ENCODE measurements at places on chromosomes 4 and X.

GRCh38 chrX:154010330-154011087, 9.2 kb downstream of the IRAK1 start:
- DNase-seq: no peak

GRCh38 chr4:15470128-15470475, 420 bp downstream of the CC2D2A start:
- no peak for DNase-seq

DNA sequence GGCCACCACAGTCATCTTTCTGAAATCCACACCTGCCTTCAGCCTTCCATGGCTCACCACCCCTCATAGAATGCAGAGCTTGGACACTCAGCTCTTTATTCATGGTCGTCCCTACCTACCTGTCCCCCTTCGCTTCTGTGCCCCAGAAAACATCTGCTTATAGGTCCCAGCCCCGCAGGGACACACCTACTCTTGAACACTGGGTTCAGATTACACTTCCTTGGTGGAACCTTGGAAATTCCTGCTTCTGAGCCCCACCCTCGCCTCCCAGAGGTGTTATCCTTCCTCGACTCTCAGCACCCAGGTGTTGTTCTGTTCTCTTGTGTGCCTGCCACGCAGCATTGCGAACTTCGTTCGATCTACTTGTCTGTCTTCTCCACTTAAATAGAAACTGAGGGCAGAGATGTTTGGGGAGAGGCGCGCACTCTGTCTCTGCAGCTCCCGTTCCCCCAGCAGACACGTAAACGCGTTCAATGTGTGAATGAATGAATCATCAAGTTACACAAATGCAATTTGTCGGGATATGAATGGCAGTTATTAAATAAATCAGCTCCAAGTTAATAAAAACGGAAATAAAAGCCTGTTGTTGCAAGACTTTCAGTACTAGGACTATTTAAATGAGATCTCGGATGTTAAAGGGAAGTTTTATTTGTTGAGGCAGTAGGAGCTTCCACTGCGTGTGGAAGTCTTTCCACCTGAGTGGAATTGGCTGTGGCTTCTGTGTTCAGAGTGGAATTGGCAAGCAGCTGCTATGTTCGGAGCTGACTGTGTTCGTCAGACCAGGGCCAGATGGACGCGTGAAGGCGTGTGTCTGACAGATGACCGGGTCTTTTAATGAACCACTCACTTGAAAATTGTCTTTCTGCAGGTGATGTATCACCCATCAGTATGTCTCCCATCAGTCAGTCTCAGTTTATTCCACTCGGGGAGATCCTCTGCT, 95.6 kb downstream of the STOX2 start:
- DNase-seq: no peak

DNA sequence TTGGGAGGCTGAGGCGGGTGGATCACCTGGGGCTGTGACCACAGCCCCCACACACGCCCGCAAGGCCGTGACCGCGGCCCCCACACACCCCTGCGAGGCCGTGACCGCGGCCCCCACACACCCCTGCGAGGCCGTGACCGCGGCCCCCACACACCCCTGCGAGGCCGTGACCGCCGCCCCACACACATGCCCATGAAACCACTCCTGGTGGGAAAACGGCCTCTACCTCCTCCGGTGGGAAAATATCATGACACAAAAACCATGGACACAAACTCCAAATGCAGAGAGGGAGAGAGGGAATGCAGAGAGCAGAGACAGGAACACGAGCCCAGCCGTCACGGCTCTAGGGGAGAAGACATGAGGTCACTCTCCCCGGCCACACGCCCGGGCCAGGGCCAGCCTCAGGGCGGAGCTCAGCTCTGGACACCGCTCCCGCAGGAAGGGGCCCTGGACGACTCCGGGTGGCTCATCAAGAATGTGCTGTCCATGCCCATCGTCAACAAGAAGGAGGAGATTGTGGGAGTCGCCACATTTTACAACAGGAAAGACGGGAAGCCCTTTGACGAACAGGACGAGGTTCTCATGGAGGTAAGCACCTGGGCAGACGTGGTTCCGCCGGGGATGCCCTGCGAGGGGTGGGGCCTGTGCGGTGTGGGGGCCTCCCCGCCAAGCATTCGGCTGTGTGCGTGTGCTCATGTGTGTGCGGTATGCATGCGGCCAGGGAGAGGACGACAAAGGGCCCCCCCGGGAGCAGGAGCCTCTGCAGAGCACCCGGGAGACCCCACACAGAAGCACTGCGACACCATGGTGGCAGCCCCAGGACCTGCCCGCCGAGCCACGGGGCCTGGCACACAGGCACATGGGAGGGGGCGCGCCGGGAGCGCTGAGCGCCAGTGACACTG, 17.4 kb downstream of the ATP5ME start:
- DNase-seq: no peak

DNA sequence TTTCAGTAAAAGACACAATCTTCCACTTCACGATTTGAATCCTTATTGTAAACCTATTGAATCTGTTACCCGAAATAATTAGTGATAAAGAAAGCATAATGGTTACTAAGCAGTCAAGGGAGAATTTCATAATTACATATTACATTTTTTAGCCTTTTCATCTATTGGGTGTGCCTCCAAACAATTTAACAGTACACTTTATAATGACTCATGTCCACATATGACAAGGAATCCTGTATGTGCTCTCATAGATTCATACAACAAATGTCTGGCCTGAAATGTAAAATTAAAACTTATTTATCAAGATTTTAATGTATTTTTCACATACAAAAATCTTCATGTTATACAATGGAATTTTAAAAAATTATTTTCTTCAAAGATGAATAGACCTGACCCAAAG, 39.4 kb downstream of the PPP3CA start:
- DNase-seq: no peak

GRCh38 chrX:25108481-25108880, 92.7 kb upstream of the ARX start:
- DNase-seq: no peak

GRCh38 chr4:4415806-4416805, 29.2 kb downstream of the NSG1 start:
- DNase-seq: no peak

GRCh38 chr4:105990933-105991332, 95.7 kb downstream of the NPNT start:
- no peak for DNase-seq

DNA sequence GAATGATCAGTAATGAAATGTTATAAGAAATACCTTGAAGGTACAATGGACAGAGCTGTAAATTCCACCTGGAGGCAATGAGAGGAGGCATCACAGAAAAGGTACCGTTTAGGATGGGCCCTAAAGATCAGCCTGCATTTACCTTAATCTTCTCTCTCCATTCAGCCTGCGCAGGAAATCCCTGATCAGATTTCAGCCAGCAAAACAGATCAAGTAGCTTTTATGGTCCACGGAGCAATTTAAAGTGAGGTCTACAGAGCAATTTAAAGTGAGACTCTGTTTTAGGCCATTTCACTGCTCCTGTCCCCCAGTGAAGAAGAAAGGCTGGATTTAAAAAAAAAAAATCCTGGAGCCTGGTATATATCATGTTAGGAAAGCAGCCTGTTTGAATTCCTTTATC, 195.1 kb upstream of the VCX start:
- DNase-seq: no peak

DNA sequence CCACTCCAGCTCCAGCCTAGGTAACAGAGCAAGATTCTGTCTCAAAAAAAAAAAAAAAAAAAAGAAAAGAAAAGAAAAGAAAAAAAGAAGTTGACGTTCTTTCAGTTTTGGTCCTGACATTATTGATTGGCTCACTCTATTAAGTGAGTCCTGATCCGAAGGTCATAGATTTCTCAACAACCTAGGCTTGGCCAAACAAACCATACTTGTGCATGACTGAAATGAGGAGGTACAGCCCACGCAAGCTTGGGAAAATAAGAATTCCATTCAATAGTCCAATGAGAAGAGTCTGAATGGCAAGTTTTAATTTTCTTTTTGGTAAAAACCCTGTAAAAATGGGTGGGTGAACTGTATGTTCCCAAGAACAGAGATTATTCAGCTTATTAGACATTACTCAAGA, 3.2 kb upstream of the ETNPPL start:
- no peak for DNase-seq

- DNase-seq: no peak
Measured at GRCh38 chr4:107452717-107453630, 267.1 kb downstream of the PAPSS1 start.

DNA sequence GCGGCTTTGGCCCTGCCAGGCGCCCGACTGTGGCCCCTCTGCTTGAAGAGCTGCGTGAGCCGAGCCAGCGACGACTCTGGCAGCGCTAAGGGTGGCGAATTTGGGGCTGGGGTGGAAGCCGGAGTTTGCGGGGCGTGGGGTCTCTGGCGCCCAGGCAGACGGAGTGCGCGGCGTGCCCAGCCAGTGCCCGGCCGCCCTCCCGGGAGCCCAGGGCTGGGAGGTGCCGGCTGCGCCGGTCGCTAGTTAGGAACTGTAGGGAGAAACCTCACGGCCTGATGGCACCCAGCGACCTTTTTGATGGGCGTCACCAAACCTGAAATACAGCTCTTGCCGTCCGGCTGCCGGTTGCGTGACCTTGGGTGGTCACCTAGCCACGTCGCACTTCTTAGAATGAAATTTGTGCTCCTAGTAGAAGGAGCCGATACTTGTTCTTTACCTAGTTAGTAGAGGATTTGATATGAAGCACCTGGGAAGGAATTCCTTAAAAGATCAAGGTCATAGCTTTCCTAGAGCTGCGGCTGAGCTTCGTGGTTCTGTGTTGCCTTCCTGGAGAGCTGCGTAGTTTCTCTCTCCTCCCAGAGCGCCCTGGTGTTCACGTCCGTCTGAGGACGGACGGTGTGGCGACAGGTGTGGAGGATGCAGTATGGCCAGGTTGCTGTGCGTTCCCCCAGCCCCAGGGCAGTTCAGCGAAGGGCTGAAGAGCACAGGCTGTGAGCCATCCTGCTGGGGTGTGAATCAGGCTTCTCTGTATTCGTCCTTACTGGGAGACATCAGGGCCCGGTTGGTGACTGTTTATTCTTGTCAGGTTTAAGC, 680 bp downstream of the MAEA start:
- no peak for DNase-seq

DNA sequence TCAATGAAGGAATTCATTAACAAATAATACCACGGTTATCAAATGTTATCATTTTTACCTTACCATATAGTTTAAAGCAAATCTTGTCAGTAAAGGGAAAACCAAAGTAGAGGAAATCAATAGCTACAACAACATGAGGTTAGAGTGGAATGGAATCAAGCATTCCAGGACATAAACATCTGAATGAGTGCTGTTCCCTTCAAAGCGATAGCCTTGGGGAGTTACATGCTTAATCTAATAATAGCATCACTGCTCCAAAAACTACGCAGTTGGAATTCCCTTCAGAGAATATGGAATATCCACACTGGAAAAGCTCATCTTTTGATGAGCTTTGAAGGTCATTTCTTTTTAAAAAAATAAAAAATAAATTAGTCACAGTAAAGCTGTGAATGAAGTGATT, 31.2 kb downstream of the PDE5A start:
- DNase-seq: no peak

- no peak for DNase-seq
Measured at GRCh38 chr4:3745886-3746656, 20.1 kb upstream of the ADRA2C start.

DNA sequence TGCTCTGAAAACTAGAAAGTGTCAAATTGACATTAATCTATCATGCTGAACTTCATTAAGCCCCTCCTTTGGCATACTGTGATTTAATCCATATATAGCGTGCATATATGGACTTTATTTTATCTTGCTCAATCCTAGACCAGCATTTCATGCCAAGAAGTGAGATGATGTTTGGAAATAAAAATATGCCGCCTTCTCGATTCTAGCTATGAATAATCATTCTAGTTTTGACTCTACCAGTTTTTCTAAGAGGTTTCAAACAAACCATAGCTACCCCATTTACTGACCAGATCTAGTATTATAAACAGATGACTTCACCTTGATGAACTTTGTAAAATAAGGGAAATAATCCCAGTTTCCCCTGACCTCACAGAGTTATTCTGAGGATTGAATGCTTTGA, 95.0 kb downstream of the ARX start:
- DNase-seq: no peak

DNA sequence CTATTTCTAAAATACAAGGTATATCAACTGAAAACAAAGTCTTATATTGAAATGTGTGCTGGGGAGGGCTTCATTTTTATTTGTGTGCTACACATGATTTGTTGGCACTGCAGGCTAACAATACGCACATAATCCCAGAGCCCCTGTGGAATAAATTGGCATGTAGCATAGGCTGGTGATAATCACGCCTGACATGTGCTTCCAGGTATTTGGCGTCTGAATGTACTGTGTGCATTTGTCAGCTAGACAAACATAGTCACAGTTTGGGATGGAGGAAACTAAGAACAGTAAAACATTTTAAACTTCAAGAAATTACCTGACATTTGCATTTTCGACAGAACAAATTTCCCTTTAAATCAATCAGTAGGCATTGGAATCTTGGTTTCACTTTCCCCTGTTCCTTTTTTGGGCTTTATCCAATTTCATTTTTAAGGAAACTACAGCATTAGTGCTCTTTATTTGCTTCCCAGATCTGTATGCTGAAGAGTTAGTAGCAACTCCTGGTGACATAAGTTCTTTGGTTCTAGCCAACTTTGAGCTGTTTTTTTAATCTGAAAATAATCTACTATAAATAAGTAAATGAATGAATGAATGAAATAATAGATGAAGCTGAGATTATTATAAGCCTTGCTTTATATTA, 472.3 kb downstream of the PDHA2 start:
- DNase-seq: no peak

GRCh38 chr4:37601531-37601930, 84.6 kb downstream of the RELL1 start:
- DNase-seq: peak; percentile 18

DNA sequence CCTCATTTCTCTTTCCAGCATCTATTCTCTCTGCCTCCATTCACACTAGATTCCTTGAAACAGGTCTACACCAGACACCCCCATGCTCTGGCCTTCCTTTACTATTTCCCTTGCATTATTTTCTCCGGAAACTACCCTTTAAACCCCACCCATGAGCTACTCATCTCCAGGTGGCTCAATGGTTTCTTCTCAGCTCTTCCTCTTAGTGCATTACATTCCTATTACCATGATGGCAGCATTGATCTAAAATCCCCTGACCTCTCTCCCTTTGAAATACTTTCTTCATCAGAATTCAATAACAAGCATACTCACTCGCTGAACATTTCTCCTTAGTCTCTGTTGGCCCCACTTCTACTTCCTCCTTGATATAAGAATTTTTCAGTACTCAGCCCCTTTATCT, 94.6 kb downstream of the SYNPO2 start:
- no peak for DNase-seq
